Activated CD8-positive, alpha-beta memory T cell treated with anti-CD3 and anti-CD28 coated beads, Interleukin-2, amount 10 ng/mL, durations not matched to agents 7 days and 5 days (primary cell): ENCODE measurements at places on chromosomes 12 and 14.

DNA sequence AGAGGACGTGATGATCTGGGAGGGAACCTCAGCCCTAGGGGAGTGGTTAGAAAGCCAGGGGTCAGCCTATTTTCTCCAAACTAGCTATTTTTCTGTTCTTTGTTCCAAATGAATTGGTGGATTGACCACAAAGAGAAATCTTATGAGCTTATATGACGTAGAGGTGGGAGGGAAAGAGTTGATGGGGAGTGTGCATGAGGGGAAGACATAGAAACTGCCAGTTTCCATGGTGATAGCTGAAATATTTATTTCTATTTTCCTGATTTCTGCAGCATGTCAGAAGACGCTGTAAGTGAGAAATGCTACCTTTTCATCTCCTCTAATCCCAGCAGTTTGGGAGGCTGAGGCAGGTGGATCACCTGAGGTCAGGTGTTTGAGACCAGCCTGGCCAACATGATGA, 51.4 kb upstream of the CISTR start:
- no peaks in the 10 kb centered on the region for H3K4me1 ChIP-seq
- H3K4me3 ChIP-seq: no peak overlapping the region
- H3K27me3 ChIP-seq: peaks cover 72% of the 10 kb centered on the region
- H3K27ac ChIP-seq: no peak overlapping the region

DNA sequence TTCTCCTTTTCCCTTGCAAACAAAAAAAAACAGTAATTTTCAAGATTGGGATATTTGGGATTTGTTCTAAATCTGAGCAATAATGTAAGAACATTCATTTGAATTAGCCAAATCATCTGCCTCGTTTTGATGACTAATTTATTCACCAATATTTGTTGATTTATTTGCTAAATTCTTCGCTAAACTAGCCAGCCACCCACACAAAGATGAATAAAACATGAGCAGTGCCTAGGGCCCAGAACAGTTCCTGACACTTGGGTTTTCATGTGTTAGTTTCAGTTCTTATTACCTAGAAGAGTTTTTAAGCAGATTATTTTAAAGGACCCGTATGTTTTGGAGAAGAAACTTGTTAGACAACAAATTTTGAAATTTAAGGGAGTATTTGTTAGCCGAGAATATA, 1.4 kb downstream of the ETNK1 start:
- H3K4me1 ChIP-seq: peaks cover 37% of the 10 kb centered on the region
- H3K27ac ChIP-seq: peak overlapping the region; percentile 85
- no peak for DNase-seq
- H3K36me3 ChIP-seq: peaks cover 18% of the 10 kb centered on the region

- H3K4me1 ChIP-seq: peaks cover 22% of the 10 kb centered on the region
- no peak for DNase-seq
- no peaks in the 10 kb centered on the region for H3K27me3 ChIP-seq
- peaks cover 6% of the 10 kb centered on the region for H3K36me3 ChIP-seq
- H3K27ac ChIP-seq: no peak overlapping the region
Observed at GRCh38 chr12:108642899-108643654, 9.4 kb upstream of the SELPLG start.

- H3K4me3 ChIP-seq: no peak overlapping the region
- no peaks in the 10 kb centered on the region for H3K27me3 ChIP-seq
- DNase-seq: peak; percentile 85
- H3K36me3 ChIP-seq: peaks cover 2% of the 10 kb centered on the region
- H3K27ac ChIP-seq: no peak overlapping the region
- H3K4me1 ChIP-seq: peaks cover 29% of the 10 kb centered on the region
Observed at GRCh38 chr12:69161829-69162228, 77.5 kb upstream of the CPSF6 start.

DNA sequence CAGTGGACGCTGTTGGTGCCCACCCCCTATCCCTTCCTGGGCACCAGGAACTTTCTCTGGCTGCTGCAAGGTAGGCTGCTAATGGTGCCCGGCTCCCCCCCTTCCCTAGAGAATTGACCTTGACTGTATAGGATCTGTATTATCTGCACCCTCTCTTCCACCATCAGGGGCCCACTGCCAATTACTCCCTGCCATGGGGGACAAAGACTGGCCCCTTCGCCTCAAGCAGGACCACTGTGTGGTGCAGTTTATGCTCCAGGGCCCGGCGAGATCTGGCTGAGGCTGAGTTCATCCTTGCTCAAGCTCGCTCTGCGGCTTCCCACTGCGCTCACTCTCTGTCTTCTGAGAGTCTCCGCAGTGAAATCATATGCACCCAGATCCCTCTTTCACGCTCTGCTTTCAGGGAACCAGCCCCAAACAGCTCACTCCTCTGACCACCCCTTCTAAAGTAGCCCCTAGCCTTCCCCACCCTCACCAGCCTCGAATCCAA, 95.2 kb downstream of the LGMN start:
- DNase-seq: no peak
- no peaks in the 10 kb centered on the region for H3K27me3 ChIP-seq
- peaks cover 72% of the 10 kb centered on the region for H3K4me1 ChIP-seq
- peak overlapping the region; percentile 74 for H3K27ac ChIP-seq
- peak overlapping the region; percentile 75 for H3K4me3 ChIP-seq
